Pancreas (tissue), 10 donors: ENCODE measurements at places on chromosomes 6 and 20. TPM values are rescaled to one million over a fixed set of nuclear protein-coding genes. Genes with fewer than 3 reads are reported as not detected.

DNA sequence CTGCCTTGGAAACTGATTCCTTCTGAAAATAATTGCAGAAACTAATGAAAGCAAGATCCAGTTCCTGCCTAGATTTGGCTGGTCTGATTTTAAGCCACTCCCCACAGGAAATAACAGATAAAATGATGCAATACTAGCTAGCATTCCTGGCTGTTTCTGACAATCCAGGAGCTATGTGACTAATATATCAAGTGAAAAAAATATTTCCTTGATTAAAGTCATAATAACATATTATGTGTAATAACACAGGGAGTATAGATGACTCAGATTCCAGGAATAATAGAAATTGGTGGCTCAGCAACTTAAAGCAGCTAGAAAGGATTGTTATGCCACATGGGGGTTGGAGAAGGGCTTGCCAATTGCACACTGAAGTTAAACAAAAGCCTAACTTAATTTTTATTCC is 182.7 kb upstream of the SALL4 start:
- no peaks in the 10 kb centered on the region for H3K36me3 ChIP-seq
- no peak overlapping the region for H3K27ac ChIP-seq

DNA sequence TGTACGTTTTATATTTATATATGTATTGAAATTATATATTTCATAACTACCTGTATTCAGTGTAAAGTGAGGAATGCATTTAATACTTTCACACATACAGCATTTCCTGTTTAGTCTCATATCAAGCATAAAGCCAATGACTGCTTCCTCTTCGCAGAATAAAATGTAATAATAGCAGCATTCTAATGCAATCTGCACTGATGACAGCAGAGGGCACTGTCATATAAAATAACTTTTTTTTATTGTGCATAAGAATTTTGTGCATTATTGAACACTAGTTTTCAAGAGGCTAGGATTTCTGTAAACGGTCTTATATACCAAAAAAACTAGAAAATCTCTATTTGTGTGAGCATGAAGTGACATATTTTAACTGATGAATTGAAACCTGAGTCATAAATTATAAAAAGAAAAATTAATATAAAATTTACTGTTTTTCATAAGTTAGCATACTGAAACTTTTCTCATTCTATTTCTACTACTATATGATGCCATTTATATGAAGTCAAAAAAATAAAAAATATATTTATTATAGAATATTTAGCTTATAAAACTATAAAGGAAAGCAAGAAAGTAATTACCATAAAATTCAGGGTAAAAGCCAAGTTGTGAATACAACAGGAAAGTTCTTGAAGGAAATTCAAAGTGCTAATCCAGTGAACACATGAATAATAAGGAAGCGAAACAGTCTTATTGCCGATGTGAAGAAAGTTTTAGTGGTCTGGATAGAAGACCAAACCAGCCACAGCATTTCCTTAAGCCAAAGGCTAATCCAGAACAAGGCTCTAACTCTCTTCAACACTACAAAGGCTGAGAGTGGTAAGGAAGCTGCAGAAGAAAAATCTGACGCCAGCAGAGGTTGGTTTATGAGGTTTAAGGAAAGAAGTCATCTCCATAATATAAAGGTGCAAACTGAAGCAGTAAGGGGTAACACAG is 36.3 kb downstream of the RNF146 start:
- H3K4me1 ChIP-seq = no peaks in the 10 kb centered on the region
- no peak for DNase-seq
- H3K27ac ChIP-seq = no peak overlapping the region
- no peak overlapping the region for H3K4me3 ChIP-seq
- H3K27me3 ChIP-seq = no peaks in the 10 kb centered on the region

EPB41L1 gene
- 31.4 TPM for polyA plus RNA-seq

CLIC5 gene
- 1.1 TPM for polyA plus RNA-seq

ARHGAP40 gene
- polyA plus RNA-seq = not detected

SNRPB2 gene
- 26.9 TPM for polyA plus RNA-seq
